Activated CD8-positive, alpha-beta memory T cell treated with anti-CD3 and anti-CD28 coated beads, Interleukin-2, amount 10 ng/mL, durations not matched to agents 7 days and 5 days (primary cell): ENCODE measurements at places on chromosomes 6 and 20.

DNA sequence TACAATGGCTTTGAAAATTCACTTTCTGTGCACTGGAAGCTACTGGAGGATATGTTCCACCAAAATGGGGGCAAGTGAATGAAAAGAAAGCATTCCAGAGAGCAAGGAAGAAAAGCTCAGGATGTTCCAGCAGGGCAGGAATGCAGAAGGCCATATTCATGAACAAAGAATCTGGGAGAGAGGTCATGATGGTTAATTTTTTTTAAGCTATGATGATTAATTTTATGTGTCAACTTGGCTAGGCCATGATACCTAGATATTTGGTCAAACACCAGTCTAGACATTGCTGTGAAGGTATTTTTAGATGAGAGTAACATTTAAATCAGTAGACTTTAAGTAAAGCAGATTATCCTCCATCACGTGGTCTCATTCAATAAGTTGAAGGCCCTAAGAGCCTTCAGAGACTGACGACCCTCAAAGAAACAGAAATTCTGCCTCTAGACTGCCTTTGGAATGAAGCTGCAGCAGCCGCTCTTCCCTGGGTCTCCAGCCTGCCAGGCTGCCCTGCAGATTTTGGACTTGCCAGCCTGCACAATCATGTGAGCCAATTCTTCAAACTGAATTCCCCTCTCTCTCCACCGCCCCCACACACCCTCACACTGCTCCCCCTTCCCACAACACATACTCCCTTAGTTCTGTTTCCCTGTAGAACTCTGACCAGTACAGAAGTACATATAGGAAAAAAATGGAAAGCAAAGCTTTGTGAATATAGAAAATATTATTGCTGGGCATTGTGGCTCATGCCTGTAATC, 20.1 kb upstream of the GCM1 start:
- no peaks in the 10 kb centered on the region for H3K4me1 ChIP-seq
- H3K4me3 ChIP-seq: no peak overlapping the region
- no peak for DNase-seq
- no peak overlapping the region for H3K27ac ChIP-seq
- peaks cover 6% of the 10 kb centered on the region for H3K36me3 ChIP-seq

DNA sequence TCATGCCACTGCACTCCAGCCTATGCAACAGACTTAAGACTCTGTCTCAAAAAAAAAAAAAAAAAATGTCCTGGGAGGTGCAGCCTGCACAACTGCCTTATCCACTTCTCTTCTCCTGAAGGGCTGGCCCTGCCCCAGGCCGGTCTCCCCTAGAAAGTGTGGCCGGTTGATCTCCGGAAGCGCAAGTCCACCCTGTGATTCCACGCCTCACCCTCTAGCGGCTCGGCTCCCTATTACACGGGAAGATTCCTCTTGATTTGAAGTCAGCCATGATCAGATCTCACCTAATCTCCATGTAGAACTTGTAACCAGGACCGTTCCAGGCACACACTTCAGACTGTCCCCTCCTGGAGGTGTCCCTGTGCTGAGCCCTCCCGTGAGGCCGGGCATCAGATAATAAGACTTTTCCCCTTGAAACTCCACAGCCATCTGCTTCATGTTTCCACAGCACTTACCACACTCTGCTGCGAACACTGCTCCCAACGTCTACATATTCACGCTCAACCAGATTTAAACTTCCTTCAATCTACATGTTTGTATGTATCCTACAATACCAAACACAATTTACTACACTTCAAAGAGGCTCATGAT, 49.3 kb upstream of the RPS6KA2 start:
- H3K4me1 ChIP-seq: no peaks in the 10 kb centered on the region
- DNase-seq: no peak
- H3K36me3 ChIP-seq: no peaks in the 10 kb centered on the region
- peaks cover 21% of the 10 kb centered on the region for H3K27me3 ChIP-seq

DNA sequence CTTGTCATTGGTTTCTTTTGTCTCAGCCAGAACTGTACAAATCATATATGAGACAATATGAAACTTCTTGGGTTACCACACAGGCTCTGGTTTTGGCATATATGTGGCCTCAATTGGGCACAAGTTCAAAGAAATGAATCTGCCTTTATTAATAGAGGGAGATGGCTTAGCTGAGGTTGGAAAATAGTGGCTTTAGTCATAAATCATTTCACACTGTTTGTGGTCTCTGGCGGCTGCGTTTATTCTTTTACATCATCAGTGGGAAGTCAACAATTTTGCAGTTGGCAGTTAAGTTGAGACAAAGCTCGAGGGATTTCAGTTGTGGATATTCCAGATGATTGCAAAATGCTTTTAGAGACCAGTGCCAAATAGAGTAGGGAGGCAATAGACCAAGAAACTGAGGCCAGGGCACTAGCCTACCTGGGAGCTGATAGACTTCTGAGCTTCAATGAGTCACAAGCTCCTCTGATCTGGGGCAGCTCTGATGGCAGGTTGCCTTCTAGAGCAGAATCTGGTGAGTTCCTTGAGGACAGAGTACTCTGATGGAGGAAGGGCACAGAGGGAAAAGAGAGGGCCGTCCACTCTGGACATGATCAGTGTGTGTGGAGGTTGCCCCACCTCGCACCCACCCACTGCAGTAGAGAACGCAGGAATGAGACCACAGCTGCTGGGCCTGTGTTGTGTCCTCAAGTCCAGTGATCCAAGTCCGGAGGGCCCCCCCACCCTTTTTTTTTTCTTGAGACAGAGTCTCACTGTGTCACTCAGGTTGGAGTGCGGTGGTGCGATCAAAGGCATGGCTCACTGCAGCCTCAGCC, 73.5 kb downstream of the ARMC2 start:
- DNase-seq: peak; percentile 86
- H3K27ac ChIP-seq: peak overlapping the region; percentile 69
- H3K4me1 ChIP-seq: peaks cover 48% of the 10 kb centered on the region
- peaks cover 85% of the 10 kb centered on the region for H3K27me3 ChIP-seq
- peaks cover 19% of the 10 kb centered on the region for H3K36me3 ChIP-seq

DNA sequence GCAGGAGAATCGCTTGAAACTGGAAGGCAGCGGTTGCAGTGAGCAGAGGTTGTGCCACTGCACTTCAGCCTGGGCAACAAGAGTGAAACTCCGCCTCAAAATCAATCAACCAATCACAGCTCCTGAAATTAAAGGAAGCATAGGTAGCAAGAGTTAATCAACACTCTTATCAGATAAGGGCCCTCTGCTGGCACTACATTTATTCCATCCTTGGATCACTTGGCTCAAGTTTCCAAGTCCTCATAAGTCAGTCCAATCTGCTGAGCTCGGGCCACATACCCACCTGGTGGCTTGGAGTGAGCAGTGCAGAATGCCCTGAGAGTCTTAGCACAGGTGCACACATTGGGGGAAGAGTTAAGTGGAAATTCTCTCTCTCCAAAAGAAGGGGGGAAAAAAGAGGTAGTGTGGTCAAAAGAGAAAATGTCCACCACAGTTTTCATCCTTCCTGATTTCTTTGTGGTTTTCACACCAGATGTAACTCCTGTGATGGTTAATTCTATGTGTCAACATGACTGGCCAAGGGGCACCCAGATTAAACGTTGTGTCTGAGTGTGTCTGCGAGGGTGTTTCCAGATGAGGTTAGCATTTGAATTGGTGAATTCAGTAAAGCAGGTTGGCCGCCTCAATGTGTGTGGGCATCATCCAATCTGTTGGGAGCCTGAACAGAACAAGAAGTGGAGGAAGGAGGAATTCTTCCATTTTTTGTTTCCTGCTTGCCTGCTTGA, 14.2 kb upstream of the FAM8A1 start:
- H3K4me3 ChIP-seq: no peak overlapping the region
- DNase-seq: no peak
- H3K27ac ChIP-seq: peak overlapping the region; percentile 34
- H3K4me1 ChIP-seq: peaks cover 12% of the 10 kb centered on the region
- H3K36me3 ChIP-seq: no peaks in the 10 kb centered on the region

GRCh38 chr20:63756648-63756991, 17.0 kb downstream of the SLC2A4RG start:
- DNase-seq: peak; percentile 73
- H3K36me3 ChIP-seq: no peaks in the 10 kb centered on the region

DNA sequence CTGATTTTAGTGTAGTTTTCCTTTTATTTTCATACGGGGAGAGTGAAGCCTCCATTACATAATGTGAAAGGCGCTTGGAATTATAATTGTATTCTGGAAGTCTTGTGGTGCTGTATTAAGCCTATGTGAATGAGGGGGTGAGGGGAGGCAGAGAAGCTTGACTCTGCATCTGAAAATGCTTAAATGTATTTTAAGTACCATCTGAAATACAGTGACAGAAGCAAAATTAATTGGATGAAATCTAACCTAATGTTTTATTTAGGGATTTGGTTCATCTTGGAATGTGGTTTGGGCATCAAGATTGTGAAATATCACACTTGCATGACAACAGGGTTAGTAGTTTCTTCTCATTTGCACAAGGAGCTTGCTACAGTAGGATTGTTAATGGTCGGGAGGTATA, 41.2 kb downstream of the TMEM200A start:
- H3K27me3 ChIP-seq: no peaks in the 10 kb centered on the region
- H3K27ac ChIP-seq: no peak overlapping the region
- no peak for DNase-seq
- no peak overlapping the region for H3K4me3 ChIP-seq
- peaks cover 5% of the 10 kb centered on the region for H3K36me3 ChIP-seq

- no peak for DNase-seq
- no peak overlapping the region for H3K4me3 ChIP-seq
- peaks cover 72% of the 10 kb centered on the region for H3K36me3 ChIP-seq
- H3K27me3 ChIP-seq: no peaks in the 10 kb centered on the region
- peaks cover 27% of the 10 kb centered on the region for H3K4me1 ChIP-seq
Measured at GRCh38 chr6:44404715-44405099, 17.2 kb downstream of the CDC5L start.

DNA sequence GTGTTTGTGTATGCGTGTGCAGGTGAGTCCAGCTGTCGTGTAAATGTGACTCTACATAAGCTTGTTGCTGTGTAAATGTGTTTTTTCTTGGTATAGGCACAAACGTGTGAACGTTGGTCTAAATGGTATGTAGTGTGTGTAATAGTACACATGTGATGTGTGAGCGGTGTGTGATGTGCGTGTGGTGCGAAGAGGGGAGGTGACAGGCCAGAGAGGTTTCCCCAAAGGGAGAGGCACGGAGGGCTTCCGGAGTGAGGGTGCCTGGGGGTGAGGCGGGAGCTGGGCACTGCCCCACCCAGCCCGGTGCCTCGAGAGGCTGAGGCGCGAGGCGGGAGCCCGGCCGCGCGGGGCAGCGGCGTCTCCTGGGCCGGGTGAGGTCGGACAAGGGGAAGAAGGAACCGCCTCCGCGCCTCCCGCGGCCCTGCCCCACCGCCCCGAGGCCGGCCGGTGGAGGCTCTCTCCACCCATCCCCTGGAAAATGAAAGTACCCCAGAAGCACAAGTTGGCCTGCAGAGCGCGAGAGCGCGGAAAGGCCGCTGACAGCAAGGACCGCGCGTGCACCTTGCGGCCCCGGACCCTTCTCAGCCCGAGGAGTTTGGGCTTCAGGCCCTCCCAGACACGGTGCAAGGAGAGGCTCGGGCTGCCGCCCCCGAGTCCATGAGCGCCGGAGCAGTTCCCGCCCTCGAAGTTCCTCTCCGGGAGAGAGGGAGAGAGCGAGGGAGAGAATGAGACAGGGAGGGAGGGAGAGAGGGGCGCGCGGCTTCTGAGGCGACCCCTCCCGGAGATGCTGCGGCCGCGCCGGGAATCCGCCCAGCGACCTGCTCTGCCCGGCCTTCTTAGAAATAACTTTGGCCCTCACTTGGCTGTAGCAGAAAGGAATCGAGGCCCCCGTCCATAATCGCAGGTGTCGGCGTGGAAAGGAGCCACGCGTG, 43.2 kb upstream of the OSTM1 start:
- H3K36me3 ChIP-seq: peaks cover 2% of the 10 kb centered on the region
- H3K27me3 ChIP-seq: peaks cover 91% of the 10 kb centered on the region
- H3K4me1 ChIP-seq: peaks cover 54% of the 10 kb centered on the region
- H3K27ac ChIP-seq: no peak overlapping the region

- no peak overlapping the region for H3K4me3 ChIP-seq
- no peaks in the 10 kb centered on the region for H3K27me3 ChIP-seq
- H3K27ac ChIP-seq: no peak overlapping the region
- no peak for DNase-seq
- H3K4me1 ChIP-seq: no peaks in the 10 kb centered on the region
- H3K36me3 ChIP-seq: peaks cover 13% of the 10 kb centered on the region
Measured at GRCh38 chr6:169536446-169537170, 165.2 kb downstream of the WDR27 start.

- H3K4me1 ChIP-seq: no peaks in the 10 kb centered on the region
- no peaks in the 10 kb centered on the region for H3K27me3 ChIP-seq
- H3K27ac ChIP-seq: no peak overlapping the region
- no peak overlapping the region for H3K4me3 ChIP-seq
Measured at GRCh38 chr6:84860509-84860908, 96.1 kb upstream of the TBX18 start.

GRCh38 chr20:2320813-2321658, 25.2 kb downstream of the TGM3 start:
- H3K4me1 ChIP-seq: no peaks in the 10 kb centered on the region
- H3K4me3 ChIP-seq: no peak overlapping the region
- H3K36me3 ChIP-seq: no peaks in the 10 kb centered on the region
- H3K27ac ChIP-seq: no peak overlapping the region
- no peak for DNase-seq

DNA sequence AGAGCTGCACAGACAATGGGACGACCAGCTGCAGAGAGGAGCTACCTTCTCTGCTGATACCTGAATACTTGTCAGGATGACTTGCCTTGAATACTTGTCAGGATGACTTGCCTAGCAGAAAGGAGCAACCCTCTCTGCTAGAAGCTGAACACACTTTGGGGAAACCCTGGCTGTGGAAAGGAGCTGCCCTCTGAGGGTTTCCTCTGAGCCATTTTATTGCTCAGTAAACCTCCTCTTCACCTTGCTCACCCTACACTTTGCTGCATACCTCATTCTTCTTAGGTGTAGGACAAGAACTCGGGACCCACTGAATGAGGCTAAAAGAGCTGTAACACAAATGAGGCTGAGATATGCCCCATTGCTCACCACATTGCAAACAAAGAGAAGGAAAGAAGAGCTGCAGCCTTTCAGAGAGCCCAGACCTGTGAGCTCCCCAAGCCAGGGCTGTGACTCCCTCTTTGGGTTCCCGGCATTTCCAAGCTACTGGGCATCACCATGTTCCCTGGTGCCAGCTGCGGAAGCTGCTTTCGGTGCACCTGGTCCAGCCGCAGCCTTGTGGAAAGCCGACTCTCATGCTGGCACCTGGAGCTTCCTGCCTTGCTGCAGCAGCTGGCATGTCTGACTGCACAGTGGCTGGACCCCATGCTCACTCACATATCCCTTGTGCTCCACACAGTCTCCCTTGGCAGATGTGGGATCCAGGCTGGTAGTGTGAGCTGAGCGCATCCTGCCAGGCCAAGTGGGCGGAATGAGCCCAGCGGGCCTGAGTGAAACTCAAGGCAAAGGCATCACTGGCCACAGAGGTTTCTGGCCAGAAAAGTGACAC, 106.7 kb upstream of the AHI1 start:
- peaks cover 15% of the 10 kb centered on the region for H3K36me3 ChIP-seq
- no peaks in the 10 kb centered on the region for H3K27me3 ChIP-seq
- H3K4me3 ChIP-seq: no peak overlapping the region
- H3K27ac ChIP-seq: no peak overlapping the region
- peaks cover 4% of the 10 kb centered on the region for H3K4me1 ChIP-seq
- DNase-seq: no peak

GRCh38 chr20:487655-488054, 25.3 kb upstream of the TBC1D20 start:
- peaks cover 57% of the 10 kb centered on the region for H3K36me3 ChIP-seq
- H3K4me3 ChIP-seq: no peak overlapping the region
- H3K27ac ChIP-seq: no peak overlapping the region
- H3K27me3 ChIP-seq: no peaks in the 10 kb centered on the region
- no peaks in the 10 kb centered on the region for H3K4me1 ChIP-seq
